CD4-positive, alpha-beta memory T cell (primary cell): ENCODE measurements at places on chromosomes 4 and X.

DNA sequence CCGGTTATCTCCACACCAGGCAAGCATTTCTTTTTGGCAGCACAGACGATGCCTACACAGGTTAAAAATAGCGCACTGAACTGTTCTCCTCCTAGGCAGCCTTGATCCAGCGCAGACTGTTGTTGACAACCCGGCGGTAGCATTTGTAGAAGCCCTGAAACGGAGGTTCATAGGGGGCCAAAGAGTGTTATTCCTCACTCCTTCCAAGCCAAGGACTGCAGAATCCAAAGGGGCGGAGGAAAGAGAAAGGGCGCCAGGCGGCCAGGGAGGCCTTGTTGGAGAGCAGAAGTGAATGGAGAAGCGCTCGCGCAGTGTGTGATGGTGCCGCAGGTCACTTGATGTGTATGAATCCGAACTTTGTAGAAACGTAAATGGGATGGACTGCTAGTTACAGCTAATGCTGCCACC is 82.7 kb downstream of the TENM3 start:
- DNase-seq: no peak

DNA sequence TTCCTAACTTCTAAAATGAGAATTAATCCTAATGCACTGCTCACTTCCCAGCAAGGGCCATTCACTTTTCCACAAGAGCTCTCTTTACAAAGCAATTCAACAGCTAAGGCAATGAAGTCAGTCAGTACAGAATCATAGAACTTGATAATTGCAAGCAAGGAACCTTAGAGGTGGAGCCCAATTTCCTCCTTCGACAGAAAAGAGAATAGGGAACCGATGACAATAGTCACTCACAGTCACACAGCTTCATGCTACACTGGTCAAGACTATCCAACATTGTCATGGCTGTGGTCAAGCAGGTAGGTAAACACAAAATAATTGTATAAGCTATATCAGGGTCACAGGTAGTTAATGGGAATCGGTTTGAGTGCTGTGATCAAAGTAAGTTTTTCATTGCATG is 90.0 kb downstream of the ELOVL6 start:
- no peak for DNase-seq

DNA sequence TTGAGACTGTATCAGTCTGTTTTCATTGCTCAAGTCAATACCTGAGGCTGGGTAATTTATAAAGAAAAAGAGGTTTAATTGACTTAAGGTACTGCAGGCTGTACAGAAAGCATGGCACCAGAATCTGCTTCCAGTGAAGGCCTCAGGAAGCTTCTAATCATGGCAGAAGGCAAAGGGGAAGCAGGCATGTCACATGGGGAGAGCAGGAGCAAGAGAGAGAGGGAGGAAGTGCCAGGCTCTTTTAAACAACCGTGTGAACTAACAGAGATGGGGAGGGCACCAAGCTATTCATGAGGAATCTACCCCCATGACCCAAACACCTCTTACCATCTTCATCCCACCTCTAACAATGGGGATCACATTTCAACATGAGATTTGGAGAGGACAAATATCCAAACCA is 7.2 kb upstream of the TMEM131L start:
- no peak for DNase-seq

DNA sequence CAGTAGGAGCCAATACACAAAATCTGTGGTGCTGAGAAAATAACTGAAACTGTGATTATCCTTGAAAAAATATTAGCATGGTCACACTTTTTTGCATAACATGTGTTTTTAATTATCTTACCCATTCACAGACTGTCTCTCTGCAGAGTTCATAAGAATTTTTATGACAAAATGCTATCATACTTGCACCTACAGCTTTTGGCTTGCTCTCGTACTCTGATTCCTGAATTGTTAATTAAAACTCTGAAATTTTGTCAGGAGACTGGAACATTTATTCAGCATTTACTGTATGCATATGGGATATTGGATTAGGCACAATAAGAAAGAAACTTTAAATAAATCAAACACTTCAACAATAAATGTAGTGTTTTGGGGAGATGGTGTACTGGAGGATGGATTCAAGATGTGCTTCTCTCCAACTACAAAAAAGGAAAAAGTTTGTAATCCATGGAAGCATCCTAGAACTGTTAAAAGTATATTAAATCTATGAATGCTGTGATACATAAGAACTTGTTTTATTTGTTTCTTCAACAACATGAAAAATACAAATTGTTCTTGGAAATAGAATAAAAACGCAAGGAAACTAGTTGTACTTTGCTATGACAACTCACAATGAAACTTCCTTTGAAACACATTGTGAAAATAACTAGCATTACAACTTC is 260.5 kb downstream of the SPATA18 start:
- no peak for DNase-seq

GRCh38 chr4:158254292-158254691 is 44.0 kb downstream of the TMEM144 start:
- no peak for DNase-seq

DNA sequence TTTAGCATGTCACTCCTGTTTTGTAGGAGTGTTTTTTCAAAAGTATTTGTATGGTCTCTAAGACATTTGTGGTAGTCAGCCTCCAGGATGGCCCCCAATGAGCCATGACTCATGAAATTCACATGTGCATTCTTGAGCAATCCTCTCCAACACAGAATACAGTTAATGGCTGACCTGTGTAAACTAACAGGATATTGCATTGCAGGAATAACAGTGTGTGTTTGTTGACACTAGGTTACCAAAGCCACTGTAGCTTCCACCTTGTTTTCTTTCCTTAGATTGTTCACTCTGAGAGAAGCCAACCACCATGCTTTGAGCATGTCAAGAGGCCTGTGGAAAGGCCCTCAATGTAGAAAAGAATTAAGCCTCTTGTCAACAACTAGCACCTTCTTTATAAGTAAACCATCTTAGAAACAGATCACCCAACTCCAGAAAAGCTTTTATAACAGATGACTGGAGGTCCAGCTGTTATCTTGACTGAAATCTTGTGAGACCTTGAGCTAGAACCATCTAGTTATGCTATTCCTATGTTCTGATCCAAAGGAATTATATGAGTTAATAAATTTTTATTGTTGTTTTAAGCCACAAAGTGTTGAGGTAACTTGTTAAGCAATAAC is 28.5 kb downstream of the TBCK start:
- no peak for DNase-seq

GRCh38 chr4:110860901-110861300 is 238.0 kb upstream of the PITX2 start:
- no peak for DNase-seq

GRCh38 chrX:114626323-114626722 is 42.4 kb downstream of the HTR2C start:
- DNase-seq: no peak

DNA sequence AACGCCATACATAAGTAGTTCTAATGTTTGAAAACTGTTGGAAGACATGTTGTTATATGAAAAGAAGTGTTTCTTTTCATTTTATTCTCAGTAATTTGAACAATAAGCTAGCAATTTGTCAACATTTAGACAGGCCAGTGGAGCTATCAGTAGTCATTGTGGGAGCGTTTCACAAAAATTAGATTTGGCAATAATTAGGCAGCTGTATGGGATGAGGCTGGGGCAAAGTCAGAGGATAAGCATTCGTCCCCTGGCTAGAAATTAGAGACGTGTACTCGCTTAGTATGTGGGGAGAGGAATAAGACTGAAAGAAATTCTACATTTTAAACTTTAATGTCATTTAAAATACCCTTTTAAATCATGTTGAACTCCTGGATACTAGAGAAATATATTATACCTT is 70.6 kb downstream of the TMEM144 start:
- DNase-seq: no peak

GRCh38 chr4:93743635-93744034 is 84.9 kb upstream of the ATOH1 start:
- DNase-seq: no peak

GRCh38 chr4:72388521-72388920 is 180.5 kb downstream of the ADAMTS3 start:
- DNase-seq: no peak
